ENCODE measurements at places on chromosomes 4 and X. TPM values are rescaled to one million over a fixed set of nuclear protein-coding genes. Genes with fewer than 3 reads are reported as not detected.
A peak's percentile ranks its signal among the peaks of the same experiment; 100 is the strongest.

DNA sequence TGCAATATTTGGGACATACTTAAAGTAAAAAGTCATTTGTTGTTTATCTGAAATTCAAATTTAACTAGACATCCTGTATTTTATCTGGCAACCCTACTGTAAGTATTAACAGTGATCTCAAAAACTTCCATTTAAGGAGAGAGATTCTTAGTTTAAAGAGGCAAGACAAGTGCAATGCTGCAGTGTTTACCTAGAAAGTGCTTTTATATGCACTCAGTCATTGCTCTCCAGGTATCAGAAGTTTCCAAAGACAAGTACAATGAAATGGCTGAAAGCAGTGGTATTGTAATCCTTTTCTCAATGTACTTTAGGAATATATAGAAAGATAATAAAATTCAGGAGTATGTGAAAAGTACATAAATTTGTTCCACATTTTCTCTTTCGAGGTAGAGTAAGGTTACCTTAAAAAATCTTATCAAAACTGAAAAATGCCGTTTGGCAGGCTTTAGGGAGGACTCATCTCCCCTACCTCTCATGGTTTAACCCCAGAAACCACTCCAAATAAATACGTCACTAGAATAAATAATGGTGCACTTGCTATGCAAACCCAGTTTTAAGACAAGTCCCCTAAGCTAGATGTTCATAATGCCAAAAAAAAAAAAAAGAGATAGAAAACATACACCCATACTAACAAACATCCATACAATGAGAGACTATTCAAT lies 45.7 kb downstream of the ELF2 start:
- H3K27ac ChIP-seq: no peak overlapping the region
- no peak for DNase-seq
- no peak overlapping the region for H3K4me3 ChIP-seq
- H3K36me3 ChIP-seq: peaks cover 31% of the 10 kb centered on the region
- no peaks in the 10 kb centered on the region for H3K27me3 ChIP-seq
- peaks cover 5% of the 10 kb centered on the region for H3K4me1 ChIP-seq

- no peak for DNase-seq
- H3K4me1 ChIP-seq: no peaks in the 10 kb centered on the region
- H3K36me3 ChIP-seq: no peaks in the 10 kb centered on the region
- H3K4me3 ChIP-seq: peak within 1 kb of the TSS; percentile 17
- peak within 1 kb of the TSS; percentile 57 for H3K27ac ChIP-seq
- no peaks in the 10 kb centered on the region for H3K27me3 ChIP-seq
These were observed at the start of gene SRPX2 for GRCh38 chrX:100643956-100644860. TSS of gene SRPX2 (plus strand) at chrX:100644199. CDS start at chrX:100646323, 2,124 bp downstream.

REPS2 gene
- total RNA-seq: 29.7 TPM

DNA sequence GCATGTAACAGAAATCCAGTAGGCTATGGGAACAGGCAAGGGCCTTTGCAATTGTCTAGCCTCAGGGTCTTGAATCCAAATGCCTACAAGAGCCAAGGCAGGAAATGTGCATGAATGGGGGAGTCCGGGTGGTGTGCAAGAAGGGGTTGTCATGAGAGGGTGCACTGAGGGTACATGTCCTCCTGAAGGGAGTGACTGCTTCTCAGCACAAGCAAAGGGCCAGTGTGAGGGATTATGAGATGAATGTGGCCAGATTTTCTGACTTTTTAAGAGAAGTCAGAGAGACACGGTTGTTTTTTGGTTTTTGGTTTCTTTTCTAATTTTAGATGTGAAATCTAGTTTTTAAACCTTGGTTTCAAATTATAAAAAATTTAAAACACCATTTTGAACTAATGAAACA lies 76.5 kb upstream of the LSM6 start:
- H3K27me3 ChIP-seq: no peaks in the 10 kb centered on the region
- DNase-seq: no peak
- H3K4me1 ChIP-seq: no peaks in the 10 kb centered on the region
- no peaks in the 10 kb centered on the region for H3K36me3 ChIP-seq

DNA sequence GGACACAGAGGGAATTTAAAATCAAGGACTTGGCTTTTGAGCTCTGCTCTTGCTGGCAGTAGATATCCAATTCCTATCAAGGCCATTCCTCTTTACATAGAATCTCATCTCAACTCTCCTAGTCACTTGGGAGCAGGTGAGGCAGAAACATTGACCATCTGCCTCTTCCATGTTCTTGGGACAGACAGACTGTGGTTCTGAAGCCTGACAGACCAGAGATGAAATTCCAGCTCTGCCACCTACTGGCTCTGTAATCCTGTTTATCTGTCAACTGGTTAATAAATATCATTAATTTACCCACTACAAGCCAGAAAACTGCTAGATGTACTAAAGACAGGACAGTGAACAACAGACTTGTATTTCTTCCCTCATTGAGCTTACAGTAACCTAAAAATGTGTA lies 300.8 kb downstream of the ADGRL3 start:
- no peaks in the 10 kb centered on the region for H3K4me1 ChIP-seq
- H3K36me3 ChIP-seq: no peaks in the 10 kb centered on the region
- H3K27me3 ChIP-seq: no peaks in the 10 kb centered on the region
- no peak overlapping the region for H3K4me3 ChIP-seq
- no peak for DNase-seq
- no peak overlapping the region for H3K27ac ChIP-seq

GRCh38 chrX:107775734-107776511 lies at the start of gene TSC22D3:
TSS of gene TSC22D3 (minus strand) at chrX:107775787. CDS start at chrX:107775419, 368 bp downstream.
- no peaks in the 10 kb centered on the region for H3K36me3 ChIP-seq
- peak within 1 kb of the TSS; percentile 59 for H3K4me3 ChIP-seq
- peaks cover 17% of the 10 kb centered on the region for H3K4me1 ChIP-seq
- peak within 1 kb of the TSS; percentile 87 for H3K27ac ChIP-seq
- peaks cover 13% of the 10 kb centered on the region for H3K27me3 ChIP-seq

DUSP9 gene
- not detected for total RNA-seq

MEPE gene
- not detected for total RNA-seq

DNA sequence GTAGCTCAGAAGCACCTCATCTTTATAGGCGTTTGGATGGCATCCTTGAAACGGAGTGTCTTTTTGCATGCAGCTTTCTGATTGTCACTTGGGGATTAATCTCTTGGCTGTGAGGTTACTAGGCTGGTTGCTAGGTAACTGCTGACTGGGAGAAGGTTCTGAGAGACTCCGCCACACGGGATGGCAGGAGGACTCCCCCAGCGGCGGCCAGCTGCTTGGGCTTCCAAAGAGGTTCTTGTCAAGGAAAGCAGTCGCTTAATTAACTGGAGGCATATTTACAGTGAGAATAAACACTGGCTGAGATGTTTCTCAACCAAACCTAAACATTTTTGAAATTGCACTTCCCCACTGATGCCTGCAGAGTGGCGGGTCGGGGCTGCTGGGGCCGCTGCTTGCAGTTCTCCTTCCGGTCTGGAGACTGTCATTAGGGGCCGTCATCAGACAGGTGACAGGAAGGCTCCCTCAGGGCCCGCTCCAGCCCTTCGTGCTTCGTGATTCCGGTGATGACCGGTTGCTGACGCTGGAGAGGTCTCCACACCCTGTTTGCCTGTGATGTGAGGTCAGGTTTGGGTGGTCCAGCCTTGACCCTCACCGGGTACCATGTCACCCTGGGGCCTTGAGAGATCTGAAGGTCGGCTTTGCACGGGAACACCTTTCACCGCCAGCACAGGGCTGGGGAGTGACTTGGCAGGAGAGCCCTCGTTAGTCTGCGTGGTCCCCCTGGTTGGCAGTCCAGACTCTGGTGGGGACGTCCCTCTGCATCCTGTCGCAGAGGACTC lies 9.1 kb downstream of the NSG1 start:
- H3K4me1 ChIP-seq: no peaks in the 10 kb centered on the region
- no peak overlapping the region for H3K4me3 ChIP-seq
- peak; percentile 66 for DNase-seq
- no peaks in the 10 kb centered on the region for H3K27me3 ChIP-seq
- H3K27ac ChIP-seq: no peak overlapping the region

- DNase-seq: peak; percentile 6
- H3K27ac ChIP-seq: no peak within 1 kb of the TSS
- H3K36me3 ChIP-seq: no peaks in the 10 kb centered on the region
- no peak within 1 kb of the TSS for H3K4me3 ChIP-seq
These were observed at the start of gene IL13RA2 for GRCh38 chrX:115017455-115017854. TSS of gene IL13RA2 (minus strand) at chrX:115017616. CDS start at chrX:115017269, 347 bp downstream.

DNA sequence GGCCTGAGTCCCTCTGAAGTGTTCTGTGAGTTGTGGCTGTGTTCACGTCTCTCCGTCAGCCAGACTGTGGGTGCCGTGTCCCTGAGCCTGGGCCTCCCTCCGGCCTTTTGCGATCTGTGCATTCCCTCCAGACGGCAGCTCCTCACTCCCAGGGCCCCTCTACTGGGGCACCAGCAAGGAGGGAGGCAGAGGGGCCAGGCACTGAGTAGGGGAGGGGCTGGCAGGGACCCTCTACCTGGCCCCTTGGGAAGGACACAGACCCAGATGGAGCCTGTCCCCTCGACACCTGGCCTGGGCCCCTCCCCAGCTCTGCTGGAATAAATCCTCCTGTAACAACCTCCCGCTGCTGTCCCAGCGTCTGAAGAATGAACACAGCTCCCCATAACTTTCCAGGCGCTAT lies 110.0 kb upstream of the NKX1-1 start:
- DNase-seq: no peak
- H3K27ac ChIP-seq: no peak overlapping the region
- no peaks in the 10 kb centered on the region for H3K27me3 ChIP-seq
- H3K4me1 ChIP-seq: peaks cover 23% of the 10 kb centered on the region

DNA sequence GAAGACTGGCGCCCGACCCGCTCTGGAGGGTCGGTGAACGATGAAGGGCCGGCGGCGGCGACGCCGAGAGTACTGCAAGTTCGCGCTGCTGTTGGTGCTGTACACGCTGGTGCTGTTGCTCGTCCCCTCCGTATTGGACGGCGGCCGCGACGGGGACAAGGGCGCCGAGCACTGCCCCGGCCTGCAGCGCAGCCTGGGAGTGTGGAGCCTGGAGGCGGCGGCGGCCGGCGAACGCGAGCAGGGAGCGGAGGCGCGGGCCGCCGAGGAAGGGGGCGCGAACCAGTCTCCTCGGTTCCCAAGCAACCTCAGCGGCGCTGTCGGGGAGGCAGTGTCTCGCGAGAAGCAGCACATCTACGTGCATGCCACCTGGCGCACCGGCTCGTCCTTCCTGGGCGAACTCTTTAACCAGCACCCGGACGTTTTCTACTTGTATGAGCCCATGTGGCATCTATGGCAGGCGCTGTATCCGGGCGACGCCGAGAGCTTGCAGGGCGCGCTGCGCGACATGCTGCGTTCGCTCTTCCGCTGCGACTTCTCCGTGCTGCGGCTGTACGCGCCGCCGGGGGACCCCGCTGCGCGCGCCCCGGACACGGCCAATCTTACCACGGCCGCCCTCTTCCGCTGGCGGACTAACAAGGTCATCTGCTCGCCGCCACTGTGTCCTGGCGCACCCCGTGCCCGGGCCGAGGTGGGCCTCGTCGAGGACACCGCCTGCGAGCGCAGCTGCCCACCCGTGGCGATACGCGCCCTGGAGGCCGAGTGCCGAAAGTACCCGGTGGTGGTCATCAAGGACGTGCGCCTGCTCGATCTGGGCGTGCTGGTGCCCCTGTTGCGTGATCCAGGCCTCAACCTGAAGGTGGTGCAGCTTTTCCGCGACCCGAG lies 568 bp downstream of the CHST7 start:
- H3K4me3 ChIP-seq: peak overlapping the region; percentile 45
- H3K4me1 ChIP-seq: no peaks in the 10 kb centered on the region

- H3K36me3 ChIP-seq: no peaks in the 10 kb centered on the region
- no peak overlapping the region for H3K4me3 ChIP-seq
- peak; percentile 10 for DNase-seq
- no peaks in the 10 kb centered on the region for H3K4me1 ChIP-seq
These were observed 22.9 kb downstream of the KCTD8 start for GRCh38 chr4:44425614-44426208.

GRCh38 chr4:25489253-25489797 lies 112.3 kb downstream of the ANAPC4 start:
- H3K36me3 ChIP-seq: no peaks in the 10 kb centered on the region
- no peak overlapping the region for H3K27ac ChIP-seq
- no peak for DNase-seq
- no peak overlapping the region for H3K4me3 ChIP-seq

DCX gene
- total RNA-seq: not detected

DNA sequence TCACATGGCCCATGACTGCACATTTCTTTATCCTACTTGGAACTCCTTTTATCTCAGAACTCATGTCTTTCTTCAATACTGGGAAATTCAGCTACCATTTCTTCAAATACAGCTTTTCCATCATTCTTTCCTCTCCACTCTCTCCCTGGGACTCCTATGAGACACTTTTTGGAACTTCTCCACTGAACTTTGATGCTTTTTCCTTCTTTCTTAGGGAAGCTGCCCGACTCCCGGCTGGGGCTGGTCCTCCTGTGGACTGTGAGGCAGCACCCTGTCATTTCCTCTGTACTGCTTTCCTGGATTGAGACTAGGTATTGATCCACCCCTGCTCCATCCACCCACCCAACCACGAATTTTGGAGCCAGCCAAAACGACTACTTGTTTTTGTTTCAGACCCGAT lies 40.0 kb downstream of the ZFYVE28 start:
- H3K36me3 ChIP-seq: no peaks in the 10 kb centered on the region
- no peak overlapping the region for H3K4me3 ChIP-seq
- DNase-seq: no peak
- H3K4me1 ChIP-seq: no peaks in the 10 kb centered on the region
- no peak overlapping the region for H3K27ac ChIP-seq

DNA sequence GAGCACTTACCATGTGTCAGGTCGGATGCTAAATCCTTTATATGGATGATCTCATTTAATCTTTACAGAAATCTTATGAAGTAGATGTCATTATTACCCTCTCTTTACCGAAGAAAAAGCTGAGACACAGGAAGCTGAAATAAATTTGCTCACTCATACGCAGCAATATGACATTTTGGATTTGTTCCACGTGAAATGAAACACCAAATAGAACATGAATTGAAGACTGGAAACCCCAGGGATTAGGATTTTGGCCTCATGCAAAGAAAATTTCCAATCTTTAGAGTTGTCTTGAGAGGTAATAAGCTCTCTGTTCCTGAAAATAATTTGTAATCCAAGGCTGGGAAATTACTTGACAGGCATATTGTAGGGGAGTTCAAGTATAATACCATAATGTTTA lies 354.4 kb upstream of the CLNK start:
- H3K4me1 ChIP-seq: no peaks in the 10 kb centered on the region
- no peaks in the 10 kb centered on the region for H3K36me3 ChIP-seq
- H3K27me3 ChIP-seq: no peaks in the 10 kb centered on the region
- H3K27ac ChIP-seq: no peak overlapping the region
- H3K4me3 ChIP-seq: no peak overlapping the region

- no peaks in the 10 kb centered on the region for H3K4me1 ChIP-seq
- DNase-seq: no peak
- H3K27me3 ChIP-seq: no peaks in the 10 kb centered on the region
- H3K36me3 ChIP-seq: peaks cover 7% of the 10 kb centered on the region
- H3K4me3 ChIP-seq: no peak overlapping the region
These were observed 14.3 kb downstream of the ALPK1 start for GRCh38 chr4:112311516-112311915.

DNA sequence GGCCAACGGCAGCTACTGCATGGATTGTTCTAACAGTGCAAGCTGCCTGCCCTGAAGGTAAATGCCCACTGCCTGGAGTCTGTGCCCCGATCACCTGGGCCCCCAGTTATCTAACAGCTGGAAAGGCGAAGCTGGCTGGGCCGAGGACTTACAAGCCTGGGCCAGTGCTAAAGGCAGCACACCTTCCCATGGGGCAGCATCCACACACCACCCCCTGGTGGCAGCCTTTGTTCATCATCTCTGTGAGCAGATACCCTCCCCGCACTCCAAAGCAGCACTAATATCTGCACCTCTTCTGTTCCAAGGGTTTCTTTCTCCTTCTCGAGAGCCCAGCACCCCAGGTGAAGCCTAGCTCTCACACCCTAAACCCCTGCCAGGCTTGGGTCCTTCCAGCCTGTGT lies 7.6 kb downstream of the SLC2A9 start:
- no peaks in the 10 kb centered on the region for H3K36me3 ChIP-seq
- peak; percentile 69 for DNase-seq
- H3K27ac ChIP-seq: no peak overlapping the region
- no peaks in the 10 kb centered on the region for H3K27me3 ChIP-seq

All from stomach (tissue), 19 donors.